ENCODE measurements at places on chromosomes 1 and 21.

GRCh38 chr1:150535511-150536287 lies 13.5 kb upstream of the ADAMTSL4 start:
- DNase-seq: no peak

GRCh38 chr1:68442822-68443556 lies 6.8 kb downstream of the RPE65 start:
- DNase-seq: no peak

DNA sequence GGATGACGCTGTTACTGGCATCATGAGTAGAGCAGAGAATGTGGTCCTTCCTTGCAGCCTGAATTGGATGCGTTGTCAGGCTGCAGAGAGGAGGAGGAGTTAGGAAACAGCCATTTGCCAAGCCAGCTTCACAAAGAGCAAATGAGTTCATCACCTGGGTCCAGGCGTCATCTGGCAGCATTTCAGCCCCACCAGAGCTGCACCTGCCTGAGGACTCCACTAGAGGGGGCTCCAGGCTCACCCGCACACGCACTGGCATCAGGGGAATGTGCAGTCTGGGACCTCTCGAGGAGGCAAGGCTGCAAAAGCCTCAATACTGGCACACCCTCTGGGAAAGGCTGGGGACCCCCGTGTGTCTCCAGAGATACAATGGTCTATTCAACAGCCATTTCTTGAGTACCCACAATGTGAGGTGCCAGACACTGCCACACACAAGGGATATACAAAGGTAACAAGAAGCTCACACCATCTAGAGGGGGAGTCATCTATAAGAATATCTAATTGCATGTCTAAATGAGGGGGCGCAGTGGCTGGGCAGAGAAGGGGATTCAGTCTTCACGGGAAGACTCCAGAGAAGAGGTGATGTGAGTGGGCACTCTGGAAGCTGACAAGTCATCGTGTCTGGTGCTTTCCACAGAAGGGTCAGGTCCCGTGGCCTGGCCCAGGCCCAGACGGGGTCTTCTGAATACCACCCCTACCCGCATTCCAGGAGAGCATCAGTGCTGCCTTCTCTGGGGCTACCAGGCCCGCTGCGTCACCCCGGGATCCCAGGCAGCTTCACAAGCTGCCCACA lies 53.5 kb upstream of the CNTN2 start:
- peak; percentile 63 for DNase-seq

- no peak for DNase-seq
Measured at GRCh38 chr1:209598227-209598626, 14.7 kb downstream of the CAMK1G start.

GRCh38 chr1:22139066-22139594 lies 3.8 kb downstream of the WNT4 start:
- no peak for DNase-seq

- DNase-seq: no peak
Measured at GRCh38 chr1:155000411-155000725, 2.2 kb upstream of the ZBTB7B start.

DNA sequence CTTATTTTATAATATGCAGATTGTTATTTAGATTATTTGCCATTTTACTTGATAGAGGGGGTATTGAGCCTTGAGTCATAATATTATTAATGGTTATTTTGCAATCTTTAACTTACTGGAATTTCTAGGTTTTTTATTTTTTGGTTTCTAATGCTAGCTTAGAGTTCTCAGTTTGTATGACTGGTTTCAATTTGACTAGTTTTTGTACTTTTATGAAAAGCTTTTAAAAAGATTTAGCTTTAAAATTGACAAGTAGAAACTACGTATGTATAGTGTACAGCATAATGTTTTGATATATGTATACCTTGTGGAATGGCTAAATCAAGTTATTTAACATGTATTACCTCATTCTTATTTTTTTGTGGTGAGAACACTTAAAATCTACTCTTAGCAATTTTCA lies 41.5 kb downstream of the CEP350 start:
- DNase-seq: no peak

GRCh38 chr1:69090170-69090569 lies 477.6 kb upstream of the LRRC7 start:
- no peak for DNase-seq

GRCh38 chr1:18384471-18384870 lies 96.3 kb upstream of the KLHDC7A start:
- DNase-seq: peak; percentile 3

GRCh38 chr1:3547055-3548005 lies 64.0 kb downstream of the MEGF6 start:
- DNase-seq: no peak

- DNase-seq: no peak
Measured at GRCh38 chr1:178938101-178938958, 67.5 kb upstream of the ANGPTL1 start.

DNA sequence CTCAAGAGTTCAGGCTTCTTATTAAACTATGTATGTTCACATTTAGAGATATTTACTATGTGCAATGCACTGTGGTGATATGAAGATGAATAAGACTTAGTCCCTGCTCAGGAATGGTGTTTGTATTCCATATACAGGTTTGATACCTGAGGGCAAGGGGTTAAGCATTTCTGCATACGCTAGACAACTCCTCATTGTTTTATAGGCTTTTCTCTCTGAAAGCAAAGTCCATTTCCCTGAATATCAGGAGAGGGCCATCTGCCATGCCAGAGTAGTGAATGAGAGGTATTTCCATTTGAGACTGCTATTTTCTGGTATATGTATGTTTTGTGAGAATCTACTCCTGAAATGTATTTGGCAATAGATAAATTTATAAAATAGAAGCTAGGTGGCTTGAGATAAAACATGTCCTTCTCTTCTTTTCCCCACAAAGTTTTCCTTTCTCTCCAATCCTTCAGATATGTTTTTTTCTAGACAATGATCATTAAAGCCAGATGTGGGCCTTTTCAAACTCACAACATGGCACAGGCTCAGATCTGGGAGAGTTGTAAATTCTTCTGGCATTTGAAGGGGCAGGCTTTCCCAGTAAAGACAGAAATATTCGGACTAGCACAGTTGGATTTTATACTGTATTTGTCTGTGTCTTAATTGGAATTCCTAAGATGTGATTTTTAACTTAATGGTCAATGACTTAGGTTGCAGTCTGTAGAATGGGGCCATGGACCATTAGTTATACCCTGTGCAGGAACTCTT lies 73.3 kb upstream of the WDR26 start:
- DNase-seq: peak; percentile 70

DNA sequence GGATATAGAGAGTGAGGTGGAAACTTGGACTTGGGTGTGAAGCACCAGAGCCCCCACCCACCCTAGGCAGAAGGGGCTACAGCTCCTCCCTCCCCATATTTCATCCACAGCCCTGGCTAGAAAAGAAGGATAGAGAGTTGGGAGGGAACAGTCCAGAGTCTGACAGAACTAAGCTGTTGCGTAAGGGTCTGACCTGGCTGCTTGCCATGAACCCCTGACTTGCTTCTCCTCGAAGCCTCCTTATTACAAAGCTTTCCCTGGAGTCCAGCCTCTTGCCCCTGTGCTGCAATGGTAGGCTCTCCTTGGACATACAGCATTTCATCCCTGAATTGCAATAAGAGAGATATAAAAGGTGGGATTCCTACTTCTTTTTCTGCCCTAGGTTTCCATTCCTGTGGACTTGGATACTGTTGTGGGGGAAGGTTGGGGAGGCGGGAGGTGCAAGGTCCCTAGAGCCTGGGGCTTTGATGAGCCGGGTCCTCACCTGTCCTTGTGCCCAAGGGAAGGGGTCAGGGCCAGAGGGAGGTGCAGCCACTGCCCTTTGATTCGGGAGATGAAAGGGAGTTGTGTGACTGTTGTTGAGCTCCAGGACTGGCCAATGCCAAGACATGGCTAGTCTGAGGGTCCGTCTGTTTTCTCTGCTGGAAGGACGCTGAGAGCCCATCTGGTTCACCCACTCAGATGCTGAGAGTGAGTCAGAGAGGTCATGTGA lies 2.7 kb downstream of the RHBG start:
- DNase-seq: peak; percentile 90

- DNase-seq: no peak
Measured at GRCh38 chr1:193658691-193659090, 472.3 kb upstream of the B3GALT2 start.

DNA sequence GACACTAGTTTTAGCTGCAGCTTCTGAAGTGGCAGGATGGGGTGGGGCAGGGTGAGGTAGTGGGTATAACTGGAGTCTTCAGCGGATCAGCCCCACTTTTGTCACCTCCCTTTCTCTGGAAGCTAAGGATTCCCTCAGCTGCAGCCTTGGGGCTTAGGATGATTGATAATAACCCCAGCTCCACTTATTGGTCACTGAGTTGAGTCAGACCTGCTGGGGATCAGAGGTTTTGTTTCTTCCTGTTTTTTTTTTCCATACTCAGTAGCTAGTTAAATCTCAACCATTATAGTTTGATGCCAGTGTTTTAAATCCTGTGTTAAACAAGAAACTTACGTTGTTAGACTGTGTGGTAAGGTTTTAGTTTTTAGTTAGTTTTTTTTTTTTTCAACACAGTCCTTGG lies 57.2 kb downstream of the LAMC1 start:
- DNase-seq: no peak

DNA sequence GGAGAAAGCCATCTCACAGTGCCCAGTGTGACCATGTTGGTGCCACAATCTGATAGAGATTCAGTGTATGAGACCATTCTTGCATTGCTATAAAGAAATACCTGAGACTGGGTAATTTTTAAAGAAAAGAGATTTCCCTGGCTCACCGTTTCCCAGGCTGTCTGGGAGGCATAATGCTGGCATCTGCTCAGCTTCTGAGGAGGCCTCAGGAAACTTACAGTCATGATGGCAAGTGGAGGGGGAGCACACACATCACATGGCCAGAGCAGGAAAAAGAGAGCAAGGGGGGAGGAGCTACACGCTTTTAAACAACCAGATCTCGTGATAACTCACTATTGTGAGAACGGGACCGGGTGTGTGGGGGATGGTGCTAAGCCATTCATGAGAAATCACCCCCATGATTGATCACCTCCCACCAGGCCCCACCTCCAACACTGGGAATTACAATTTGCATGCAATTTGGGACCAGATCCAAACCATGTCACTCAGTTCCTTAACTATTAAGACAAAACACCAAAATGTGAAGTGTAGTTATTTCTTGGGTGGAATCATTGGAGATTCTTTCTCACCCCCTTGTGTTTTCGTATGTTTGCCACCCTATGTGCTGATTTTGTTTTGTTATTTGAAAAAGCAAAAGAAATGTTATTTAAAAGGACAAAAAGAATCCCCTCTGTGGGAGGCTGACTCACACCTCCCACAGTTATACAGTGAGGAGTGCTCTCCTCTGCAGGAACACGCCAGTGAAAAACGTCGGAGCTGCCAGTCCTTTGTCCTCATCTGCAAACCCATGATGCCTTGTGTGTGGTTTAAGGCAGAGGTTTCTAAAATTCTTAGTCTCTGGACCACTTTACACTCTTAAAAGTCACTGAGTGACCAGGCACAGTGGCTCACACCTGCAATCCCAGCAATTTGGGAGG lies 46.9 kb upstream of the IFNLR1 start:
- DNase-seq: no peak

GRCh38 chr1:119879510-119880434 lies 16.5 kb downstream of the ADAM30 start:
- no peak for DNase-seq

GRCh38 chr21:29056538-29057050 lies 16.9 kb downstream of the CCT8 start:
- no peak for DNase-seq

DNA sequence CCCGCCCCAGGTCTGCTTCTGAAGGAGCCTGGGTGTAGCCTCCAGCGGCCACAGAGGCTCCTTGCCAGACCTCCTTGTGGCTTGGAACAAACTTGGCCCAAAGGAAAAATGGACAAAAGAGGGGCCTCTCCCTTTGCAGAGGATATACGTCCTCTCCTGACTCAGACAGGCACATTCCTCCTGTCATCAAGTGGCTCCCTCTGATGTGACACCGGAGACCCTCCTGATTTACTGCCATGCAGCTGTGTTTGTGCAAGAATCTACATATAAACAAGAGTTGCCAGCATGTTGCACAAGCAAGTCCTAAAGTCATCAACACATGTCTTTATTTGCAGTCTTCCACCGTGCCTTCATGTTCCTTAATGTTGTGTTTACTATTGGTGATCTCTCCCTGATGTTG lies 54.1 kb upstream of the F3 start:
- no peak for DNase-seq

DNA sequence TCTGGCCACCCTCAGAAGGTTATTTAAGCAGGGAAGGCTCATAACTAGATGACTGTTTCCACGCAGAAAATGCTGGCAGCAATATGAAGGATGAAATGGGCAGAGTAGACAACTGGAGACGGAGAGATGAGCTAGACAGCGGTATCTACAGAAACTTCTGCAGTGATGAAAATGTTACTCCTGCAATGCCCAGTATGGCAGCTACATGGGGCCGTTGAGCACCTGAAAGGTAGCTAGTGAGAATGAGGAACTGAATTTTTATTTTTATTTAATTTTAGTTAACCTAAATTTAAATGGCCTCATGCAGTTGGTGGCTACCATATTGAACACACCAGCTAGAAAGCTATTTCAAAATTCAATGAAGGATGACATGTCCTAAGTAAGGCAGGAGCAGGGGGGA lies 27.3 kb downstream of the SIPA1L2 start:
- no peak for DNase-seq

GRCh38 chr1:107000902-107001301 lies 55.6 kb upstream of the PRMT6 start:
- DNase-seq: no peak

DNA sequence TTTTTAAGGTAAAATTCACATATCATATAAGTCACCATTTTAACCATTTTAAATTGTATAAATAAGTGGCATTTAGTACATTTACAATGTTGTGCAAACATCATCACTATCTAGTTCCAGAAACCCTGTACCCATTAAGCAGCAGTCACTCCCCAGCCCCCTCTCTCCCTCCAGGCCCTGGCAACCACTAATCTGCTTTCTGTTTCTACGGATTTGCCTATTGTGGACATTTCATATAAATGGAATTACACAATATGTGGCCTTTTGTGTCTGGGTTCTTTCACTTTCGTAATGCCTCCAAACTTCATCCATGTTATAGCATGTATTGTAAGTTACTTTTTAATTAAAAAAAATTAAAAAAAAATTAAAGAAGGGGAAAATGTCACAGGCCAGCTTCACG lies 58.0 kb upstream of the RAB3GAP2 start:
- DNase-seq: peak; percentile 50

GRCh38 chr1:117921991-117922390 lies 7.4 kb downstream of the GDAP2 start:
- no peak for DNase-seq

GRCh38 chr21:23384679-23385078 lies 2222.6 kb downstream of the MRPL39 start:
- no peak for DNase-seq

DNA sequence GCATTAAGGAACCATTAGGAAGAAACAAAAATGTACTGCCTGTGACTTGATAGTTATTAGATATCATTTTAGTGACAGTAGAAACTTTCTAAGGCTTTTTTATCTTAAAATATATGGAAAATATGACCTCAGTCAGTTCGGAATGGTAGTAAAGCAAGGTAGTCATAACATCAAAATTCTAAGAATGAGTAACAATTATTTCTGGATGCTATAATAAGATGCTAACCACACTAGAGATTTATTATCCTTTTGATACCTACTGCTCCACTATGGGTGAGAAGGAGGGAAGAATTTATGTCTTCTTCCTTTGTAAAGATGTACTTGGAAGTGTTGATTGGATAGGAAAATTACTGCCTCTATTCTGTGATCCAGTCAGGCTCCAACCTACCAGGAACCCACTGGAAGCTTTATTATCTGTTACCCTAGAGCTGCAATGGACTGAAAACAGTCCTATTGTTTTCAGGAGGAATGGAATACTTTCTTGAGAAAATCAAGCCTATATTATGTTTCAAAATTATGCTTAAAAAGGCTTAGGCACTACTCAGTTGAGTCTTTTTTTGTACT lies 8.8 kb downstream of the FMN2 start:
- no peak for DNase-seq

GRCh38 chr1:50955116-50955515 lies 5.0 kb downstream of the FAF1 start:
- DNase-seq: no peak

All from large intestine (tissue), 12 donors.